RWPE1 (cell line): ENCODE measurements at places on chromosomes 5 and 9.

- DNase-seq: no peak
Observed at GRCh38 chr9:76586390-76587314, 127.7 kb downstream of the GCNT1 start.

- no peak for DNase-seq
Observed at GRCh38 chr5:126628102-126628501, 27.4 kb downstream of the PHAX start.

- no peak for DNase-seq
Observed at GRCh38 chr5:79077680-79078365, 8.3 kb downstream of the BHMT2 start.

DNA sequence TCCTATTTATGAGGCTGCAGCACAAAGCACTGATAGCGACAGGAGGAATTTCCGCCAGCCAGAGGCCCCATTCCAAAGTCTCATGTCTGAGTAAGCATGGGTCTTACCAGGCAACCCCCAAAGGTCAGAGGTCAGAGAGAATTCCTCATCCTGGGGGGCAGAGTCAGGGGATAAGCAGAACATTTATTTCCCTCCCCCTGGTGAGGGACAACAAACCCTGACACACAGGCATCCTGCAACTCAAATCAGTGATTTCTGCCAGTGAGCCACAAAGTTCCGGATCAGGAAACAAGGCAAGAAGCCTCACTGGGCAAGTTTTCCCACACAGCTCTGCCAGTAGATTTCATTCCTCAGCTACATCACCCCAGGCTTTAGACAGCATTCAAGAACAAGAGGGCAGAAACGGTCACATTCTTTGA is 37.0 kb downstream of the ADAMTS12 start:
- no peak for DNase-seq

- DNase-seq: no peak
Observed at GRCh38 chr5:158235159-158235547, 376.2 kb upstream of the CLINT1 start.

- DNase-seq: no peak
Observed at GRCh38 chr5:107304684-107305083, 366.1 kb downstream of the EFNA5 start.

GRCh38 chr5:132195727-132196126 is 31.9 kb downstream of the P4HA2 start:
- DNase-seq: no peak

DNA sequence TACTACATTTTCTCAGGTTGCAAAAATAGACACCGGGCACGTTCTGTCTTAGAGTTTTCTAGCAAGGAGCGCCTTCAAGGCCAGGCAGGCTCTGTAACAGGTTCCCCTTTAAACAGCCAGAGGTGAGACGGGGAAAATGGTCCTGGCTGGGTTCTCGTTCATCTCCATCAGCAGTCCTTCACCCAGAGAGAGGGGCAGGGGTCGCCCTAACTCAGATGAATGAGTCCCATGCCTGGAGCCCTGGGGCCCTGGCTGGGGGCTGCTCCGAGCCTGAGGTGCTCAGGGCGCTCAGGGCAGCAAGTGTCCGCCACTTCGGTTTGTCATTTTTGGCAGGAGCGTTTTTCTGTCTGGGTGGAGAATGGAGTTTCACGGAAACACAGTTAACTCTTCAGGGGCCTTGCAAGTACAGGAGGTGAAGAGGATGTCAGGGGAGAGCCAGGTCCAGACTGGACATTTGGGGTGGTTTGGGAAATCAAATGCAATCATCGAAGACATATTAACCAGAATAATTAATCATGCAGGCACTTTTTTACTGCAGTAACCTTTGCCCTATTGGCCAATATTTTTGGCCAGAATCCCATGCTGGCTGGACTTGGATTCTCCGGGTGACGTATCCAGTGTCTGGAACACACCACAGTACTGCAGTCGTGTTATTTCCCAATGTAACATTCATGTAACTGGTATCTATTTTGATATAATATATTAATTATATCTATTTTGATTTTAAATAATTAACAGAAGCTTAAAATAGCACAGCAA is 2.9 kb downstream of the NTNG2 start:
- DNase-seq: no peak

- no peak for DNase-seq
Observed at GRCh38 chr5:4659851-4660250, 480.3 kb upstream of the ADAMTS16 start.

DNA sequence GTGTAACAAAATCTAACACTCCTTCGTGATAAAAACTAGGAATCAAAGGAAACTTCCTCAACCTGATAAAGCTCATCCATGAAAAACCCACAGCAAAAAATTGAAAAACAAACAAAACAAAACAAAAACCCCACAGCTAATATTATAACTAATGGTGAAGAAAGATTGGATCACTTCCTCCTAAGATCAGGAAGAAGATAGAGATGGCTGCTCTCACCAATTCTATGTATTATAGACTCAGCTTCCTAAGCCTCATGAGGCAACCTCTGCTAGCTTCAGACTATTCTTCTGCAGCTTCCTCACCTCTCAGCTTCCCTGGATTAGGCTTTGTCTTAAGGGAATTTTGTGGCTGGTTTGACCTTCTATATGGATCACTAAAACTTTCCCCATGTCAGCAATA is 40.1 kb downstream of the PHAX start:
- no peak for DNase-seq

DNA sequence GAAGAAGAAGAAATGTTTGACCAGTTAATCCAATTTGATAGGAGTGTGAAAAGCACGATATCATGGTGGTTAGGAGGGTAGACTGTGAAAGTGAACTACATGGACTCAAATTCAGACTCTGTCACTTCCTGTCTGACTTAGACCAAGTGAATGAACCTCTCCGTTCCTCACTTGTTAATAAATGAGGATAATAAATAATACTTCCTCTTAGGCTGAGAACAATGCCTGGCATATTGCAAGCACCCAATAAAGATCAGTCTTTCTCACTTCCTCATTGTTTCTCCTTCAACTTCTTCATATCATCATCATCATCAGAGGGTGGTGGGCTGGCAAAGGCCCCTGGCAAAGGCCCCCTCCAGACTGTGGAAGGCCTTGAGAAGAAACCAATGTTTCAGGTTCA is 148.7 kb downstream of the CDK5RAP2 start:
- no peak for DNase-seq

DNA sequence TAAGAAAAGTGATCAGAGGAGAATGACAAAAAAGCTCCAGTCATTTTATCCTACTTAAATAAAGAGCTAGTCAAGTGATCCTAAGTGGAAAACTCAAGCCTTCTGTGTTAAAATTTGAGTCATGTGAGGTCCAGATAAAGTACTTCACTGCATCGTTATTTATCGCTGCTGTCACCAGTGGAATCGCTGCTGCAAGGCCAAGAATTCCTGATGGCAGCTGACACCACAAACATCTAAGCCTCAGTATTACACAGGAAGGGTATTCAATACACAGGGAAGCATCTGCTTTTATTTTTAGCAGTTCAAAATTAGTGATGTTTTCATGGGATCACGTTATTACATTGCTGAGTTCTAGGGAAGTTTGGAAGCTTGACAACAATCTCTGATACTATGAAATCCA is 190.3 kb downstream of the GOLPH3 start:
- DNase-seq: no peak

DNA sequence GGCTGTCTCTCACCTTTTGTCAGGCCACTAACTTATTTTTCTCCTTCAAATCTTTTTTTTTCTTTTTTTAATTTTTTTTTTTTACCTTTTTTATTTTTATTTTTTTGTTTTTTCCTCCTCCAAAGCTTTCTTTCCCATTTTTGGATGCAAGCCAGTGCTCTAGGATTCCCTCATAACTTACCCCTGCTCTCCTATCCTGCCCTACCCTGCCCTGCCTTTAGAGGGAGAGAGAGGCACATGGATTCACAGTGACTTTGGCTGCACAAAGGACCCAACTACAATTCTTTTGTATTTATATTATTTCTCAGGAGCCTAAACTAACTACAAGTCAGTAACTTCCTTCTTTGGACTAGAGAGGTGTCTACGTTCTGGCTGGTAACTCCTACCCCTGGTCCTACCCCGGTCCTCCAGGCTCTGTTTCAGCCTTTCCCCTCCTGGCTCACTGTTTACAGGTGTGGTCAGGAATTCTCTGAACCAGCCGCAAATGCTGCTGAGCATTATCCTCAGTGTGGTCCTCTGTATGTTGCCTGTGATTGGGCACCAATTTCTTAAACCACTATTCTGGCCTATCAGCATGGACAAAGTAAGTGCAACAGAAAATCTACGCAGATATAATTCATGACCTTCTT is 8.4 kb upstream of the RUSC2 start:
- peak; percentile 77 for DNase-seq

DNA sequence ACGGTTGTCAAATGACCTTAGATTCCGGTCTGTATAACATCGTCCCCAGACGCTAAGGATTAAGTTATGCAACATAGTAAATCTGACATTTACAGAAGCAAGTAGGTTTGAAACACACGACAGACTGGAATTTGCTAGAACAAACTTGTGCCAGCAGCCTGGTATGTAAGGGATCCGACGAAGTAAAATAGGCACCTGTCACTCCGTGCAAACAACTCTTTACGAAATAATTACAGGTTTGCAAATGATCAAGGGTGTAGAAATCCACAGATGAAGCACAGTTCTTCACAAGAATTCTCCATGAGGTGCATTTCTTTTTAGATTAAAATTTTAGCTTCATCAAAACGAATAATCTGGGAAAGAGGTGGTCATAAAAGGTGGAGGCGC is 508 bp downstream of the MOCS2 start:
- DNase-seq: peak; percentile 22

DNA sequence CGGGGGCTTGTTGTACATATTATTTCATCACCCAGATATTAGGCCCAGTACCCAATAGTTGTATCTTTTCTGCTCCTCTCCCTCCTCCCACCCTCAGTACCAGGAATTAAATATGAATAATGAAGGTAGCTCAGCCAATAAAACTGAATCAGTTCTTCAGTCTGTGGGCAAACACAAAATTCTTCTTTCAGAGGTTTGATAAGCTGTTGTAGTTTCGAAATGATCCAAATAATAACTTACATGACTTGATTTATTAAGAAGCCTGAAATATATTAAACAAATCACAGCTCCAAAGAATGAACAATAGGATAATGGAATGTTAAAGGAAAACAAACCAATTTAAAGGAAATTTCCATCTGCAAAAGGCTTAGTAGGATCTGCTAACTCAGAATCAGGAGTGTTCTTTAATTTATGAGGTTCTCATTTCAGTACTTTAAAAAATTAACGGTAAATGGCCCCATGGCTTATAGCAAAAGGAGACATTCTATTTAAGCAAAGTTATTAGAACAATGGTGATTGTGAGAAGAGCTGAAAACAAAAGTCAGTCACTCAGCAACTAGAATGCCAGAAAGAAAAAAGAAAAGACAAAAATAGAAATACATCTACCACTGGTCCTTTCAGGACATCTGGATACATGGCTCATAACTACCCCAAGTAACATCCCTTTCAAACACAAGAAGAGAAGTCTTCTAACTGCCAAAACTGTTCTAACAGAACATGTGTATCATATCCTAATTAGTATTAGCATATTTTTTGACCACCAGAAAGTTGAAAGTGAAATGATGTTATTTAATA is 62.4 kb downstream of the NR3C1 start:
- no peak for DNase-seq

GRCh38 chr9:120860083-120860482 is 16.9 kb downstream of the PHF19 start:
- DNase-seq: no peak

GRCh38 chr9:132923346-132923902 is 21.0 kb downstream of the TSC1 start:
- peak; percentile 94 for DNase-seq

- peak; percentile 63 for DNase-seq
Observed at GRCh38 chr5:123157791-123158581, 68.9 kb downstream of the PRDM6 start.

- no peak for DNase-seq
Observed at GRCh38 chr5:179536676-179537075, 13.7 kb upstream of the RUFY1 start.

DNA sequence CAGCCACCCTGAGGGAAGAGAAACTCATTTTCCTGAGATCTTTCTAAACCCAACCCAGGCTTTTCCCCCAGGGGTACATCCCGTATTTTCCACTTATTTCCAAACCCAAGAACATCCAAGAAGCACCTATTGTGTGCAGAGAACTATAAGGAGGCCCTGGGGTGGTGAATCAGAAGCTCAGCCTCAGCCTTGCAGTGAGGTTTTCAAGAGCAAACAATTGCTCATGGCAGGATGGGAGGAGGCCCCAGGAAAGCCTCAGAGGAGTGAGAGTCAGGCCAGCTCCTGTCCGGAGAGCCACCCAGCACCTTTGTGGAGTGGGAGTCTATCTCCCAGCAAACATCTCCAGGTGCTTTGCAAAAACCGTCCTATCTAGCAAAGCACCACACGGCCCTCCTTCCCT is 19.2 kb downstream of the NIPAL4 start:
- no peak for DNase-seq
